ENCODE measurements at places on chromosomes 3 and 15. TPM values are rescaled to one million over a fixed set of nuclear protein-coding genes. Genes with fewer than 3 reads are reported as not detected.

The CLDN16 gene
- polyA plus RNA-seq: 0.15 TPM

The TEX55 gene
- not detected for polyA plus RNA-seq

The TMF1 gene
- 43.3 TPM for polyA plus RNA-seq

The KLHL6 gene
- polyA plus RNA-seq: 2.5 TPM

The USP19 gene
- 40.4 TPM for polyA plus RNA-seq

The SAMMSON gene
- polyA plus RNA-seq: 0.09 TPM

The SERPINI1 gene
- polyA plus RNA-seq: 4.7 TPM

The GOLGA8T gene
- 0.75 TPM for polyA plus RNA-seq

The NKIRAS1 gene
- polyA plus RNA-seq: 7.3 TPM

The RPL22L1 gene
- 94.4 TPM for polyA plus RNA-seq

The ZNF502 gene
- polyA plus RNA-seq: 9.9 TPM

The KNG1 gene
- 5.1 TPM for polyA plus RNA-seq

The C2CD4A gene
- 3.6 TPM for polyA plus RNA-seq

The CATSPER2 gene
- polyA plus RNA-seq: 55.3 TPM

The DNAJA4 gene
- 27.3 TPM for polyA plus RNA-seq

The LRTM1 gene
- polyA plus RNA-seq: 0.25 TPM

The GPR27 gene
- 2.6 TPM for polyA plus RNA-seq

All from large intestine (tissue), 12 donors.